ENCODE measurements at places on chromosomes 3 and 15.

- no peak for DNase-seq
These were observed 32.2 kb upstream of the PLA2G4E start for GRCh38 chr15:42053010-42053409.

DNA sequence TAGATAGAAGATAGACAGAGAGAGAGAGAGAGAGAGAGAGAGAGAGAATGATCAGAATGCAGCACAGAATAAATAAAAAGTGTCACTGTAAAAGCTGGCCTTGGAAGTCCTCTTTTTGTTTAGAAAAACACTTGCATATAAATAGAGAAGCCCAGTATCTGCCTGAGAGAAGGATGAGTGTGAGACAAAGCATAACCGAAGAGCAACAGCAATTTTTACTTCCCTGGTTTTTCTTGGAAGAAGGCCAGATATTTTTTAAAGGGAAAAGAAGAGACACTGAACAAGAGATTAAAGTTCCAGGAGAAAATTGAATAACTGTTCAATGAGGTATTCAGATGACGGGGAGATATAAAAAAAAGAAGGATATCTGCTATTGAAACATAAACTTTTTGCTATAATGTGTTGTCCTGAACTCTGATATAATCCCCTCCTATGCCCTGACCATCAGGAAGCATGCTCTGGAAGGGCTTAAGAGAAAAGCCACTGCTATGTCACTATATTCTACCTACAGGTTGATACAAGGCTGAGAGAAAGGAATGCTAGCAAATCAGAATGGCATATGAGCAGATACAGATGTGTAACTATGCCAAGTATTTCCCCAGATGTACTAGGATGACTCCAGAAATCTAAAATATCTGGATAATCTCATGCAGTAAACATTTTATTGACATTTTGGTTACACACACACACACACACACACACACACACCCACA lies 358.9 kb downstream of the RBMS3 start:
- no peak for DNase-seq

- DNase-seq = no peak
These were observed 13.3 kb upstream of the ANKDD1A start for GRCh38 chr15:64898406-64898805.

GRCh38 chr3:24483873-24484272 lies 10.8 kb downstream of the THRB start:
- DNase-seq = no peak

DNA sequence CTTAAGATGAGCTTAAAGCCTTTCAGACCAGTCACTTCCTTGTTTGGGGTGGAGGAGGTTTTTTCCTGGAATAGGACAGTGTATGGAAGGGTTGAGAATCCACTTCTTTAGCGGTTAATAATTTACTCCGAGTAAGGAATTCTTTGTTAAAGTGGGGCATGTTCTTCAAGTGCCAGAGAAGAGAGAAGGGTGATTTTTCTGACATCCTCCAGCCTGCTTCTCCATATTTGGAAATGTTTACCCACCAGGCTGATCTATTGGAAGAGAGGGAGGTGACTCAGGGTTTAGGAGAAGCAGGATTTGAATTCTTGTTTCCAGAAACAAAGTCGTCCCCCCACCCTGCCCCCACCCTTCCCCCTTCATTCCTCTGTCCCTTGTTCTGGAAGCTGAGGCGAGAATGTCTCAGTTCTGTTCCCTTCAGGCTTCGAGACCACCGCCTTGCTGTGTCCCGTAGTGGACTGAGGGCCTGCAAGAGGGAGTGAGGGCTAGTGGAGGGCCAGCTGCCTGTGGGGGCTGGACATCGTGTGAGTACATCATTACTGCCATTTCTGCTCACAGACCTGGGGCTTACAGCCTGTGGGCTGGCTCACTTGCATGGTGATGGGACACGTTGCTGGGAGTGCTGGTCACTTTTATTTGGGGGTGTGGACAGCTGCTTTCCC lies 58.5 kb downstream of the LPP start:
- no peak for DNase-seq

DNA sequence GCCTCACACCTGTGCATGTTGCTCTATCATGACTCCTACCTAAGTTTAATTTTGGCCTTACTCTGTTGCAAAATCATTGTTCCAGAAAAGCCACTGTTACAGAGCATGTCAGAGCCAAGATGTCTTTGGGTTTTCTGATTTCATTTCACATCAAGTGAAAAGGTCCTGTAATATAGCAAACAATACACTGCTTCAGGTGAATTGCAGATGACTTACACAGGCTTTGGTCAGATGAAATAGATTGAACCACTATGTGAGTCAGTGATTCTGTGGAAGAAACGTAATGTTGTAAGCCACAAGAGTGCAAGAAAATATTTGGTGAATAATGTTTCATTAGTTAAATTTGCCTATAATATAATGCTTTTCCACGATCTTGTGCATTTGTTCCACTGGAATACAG lies 22.7 kb downstream of the EBLN2 start:
- no peak for DNase-seq

DNA sequence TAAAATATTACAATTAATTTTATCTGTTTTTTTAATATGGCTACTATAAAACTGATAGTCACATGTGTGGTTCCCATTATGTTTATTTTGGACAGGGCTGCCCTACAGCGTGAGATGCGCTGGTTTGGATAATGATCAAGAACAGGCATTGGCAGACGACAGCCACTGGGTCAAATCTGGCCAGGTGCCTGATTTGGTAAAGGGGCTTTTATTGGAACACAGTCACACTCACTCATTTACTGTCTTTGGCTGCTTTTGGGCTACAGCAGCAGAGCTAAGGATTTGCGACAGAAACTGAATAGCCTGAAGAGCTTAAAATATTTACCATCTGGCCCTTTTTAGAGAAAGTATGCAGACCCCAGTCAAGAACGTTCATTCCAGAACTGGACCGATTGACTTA lies 724.2 kb upstream of the CFAP20DC start:
- DNase-seq = no peak

DNA sequence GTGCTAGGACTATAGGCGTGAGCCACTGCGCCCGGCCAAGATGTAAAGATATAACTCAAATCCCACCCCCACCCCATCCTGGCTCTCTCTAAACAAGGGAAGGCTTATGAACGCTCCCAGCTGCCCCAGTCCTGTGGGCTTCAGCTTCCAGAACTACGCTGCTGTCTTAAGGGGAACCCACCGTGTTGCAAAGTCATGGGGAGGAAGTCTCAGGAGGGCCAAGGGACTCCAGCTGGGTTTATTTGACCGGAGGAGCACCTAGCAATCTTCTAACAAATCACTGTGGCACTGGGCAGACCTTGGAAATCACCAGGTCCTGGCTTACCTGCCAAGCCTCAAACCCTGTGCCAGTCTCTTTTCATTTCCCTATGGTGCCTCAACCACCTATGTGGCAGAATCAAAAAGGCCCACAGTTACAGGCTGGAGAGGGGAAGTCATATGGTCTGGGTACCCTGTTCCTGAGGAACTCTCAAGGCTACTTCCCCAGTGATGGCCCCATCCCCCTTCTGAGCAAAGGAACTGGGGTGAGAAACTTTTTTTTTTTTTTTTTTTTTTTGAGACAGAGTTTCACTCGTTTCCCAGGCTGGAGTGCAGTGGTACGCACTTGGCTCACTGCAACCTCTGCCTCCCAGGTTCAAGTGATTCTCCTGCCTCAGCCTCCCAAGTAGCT lies 83.4 kb downstream of the RBPMS2 start:
- DNase-seq = no peak

DNA sequence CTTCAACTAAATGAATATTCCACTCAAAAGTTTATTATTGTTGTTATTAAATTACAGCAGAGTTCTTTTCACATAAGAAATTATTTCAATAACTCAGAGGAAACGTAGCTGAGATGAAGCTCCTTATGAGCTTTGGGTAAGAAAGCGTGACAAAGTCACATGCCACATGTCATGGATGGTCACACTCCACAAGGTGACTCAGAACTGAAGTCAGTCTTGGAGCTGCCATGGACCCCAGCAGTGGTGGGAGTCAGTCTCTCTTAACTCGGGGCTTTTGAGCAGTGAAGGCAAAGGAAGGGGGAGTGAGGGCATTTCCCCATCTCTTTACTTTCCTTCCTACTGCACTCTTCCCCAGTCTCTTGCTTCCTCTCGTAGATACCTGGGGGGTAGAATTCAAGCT lies 87.5 kb upstream of the FAM3D start:
- no peak for DNase-seq

GRCh38 chr3:47613722-47614121 lies 35.1 kb upstream of the CSPG5 start:
- no peak for DNase-seq

GRCh38 chr3:129315998-129316247 lies 37.3 kb downstream of the HMCES start:
- no peak for DNase-seq

DNA sequence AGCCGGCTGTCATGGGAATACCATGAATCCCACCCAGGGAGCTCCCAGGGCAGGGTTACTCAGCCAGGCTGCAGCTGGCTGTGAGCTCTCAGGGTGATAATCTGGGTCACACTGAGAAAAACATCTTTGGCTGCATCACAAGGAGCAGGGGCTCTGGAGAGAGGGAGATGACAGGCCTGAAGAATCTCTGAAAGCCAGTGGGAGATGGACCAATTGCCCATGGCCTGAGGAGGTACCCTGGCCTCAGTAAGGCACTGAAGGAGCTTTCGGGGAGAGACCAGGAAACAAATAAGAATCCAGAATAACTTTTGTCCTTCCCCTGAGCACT lies 28.2 kb upstream of the GOLGA6C start:
- no peak for DNase-seq

- DNase-seq = no peak
These were observed 115.6 kb upstream of the PLXNA1 start for GRCh38 chr3:126867190-126867862.

- no peak for DNase-seq
These were observed at the start of gene MYRIP for GRCh38 chr3:39809181-39809994. Gene MYRIP, plus strand, starts transcription at chr3:39809609. Its CDS starts 91,208 bp downstream, at chr3:39900817.

- no peak for DNase-seq
These were observed 81.4 kb downstream of the SHQ1 start for GRCh38 chr3:72766866-72767265.

DNA sequence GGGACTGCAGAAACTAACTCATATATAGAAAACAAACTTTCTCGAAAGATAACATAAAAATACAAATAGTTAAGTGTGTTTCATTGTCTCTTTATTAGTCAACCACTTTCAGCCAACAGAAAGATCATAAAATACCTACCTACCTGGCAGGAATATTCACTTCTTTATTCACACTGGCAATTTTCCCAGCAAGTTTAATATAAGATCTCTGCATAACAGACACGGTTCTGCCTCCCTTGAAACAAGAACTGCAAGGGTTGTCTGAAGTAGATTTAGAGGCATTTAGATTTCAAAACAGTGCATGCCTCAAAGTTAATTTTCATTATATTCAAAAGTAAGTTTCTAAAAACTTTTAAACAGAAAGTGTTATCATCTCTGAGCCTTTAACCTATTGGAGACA lies 7.1 kb downstream of the NPTN start:
- no peak for DNase-seq

DNA sequence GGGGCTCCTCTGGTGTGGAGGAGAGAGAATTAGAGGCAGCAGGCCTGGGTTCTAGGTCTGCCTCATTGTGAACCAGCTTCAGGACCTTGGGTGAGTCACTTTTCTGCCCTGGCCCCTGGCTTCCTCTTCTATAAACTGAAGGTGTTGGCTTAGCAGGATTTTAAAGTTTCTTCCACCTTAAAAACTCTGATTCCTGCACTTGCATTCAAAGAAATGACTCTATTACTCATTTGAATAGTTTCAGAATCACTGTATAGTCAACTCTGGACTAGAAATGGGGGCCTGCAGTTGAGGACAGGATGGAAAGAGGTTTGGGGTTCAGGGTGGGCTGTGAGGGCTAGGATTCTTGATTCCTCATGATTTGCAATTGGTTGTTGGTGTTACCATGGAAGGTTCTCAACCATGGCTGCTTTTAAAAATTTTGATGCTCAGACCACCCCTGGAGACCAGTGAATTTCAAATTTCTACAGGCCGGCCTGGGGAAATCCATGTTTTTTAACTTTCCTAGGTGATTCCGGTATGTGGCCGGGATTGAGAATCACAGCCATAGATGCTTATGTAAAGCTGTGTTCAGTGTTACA lies 19.9 kb downstream of the SMAD3 start:
- DNase-seq = peak; percentile 59

DNA sequence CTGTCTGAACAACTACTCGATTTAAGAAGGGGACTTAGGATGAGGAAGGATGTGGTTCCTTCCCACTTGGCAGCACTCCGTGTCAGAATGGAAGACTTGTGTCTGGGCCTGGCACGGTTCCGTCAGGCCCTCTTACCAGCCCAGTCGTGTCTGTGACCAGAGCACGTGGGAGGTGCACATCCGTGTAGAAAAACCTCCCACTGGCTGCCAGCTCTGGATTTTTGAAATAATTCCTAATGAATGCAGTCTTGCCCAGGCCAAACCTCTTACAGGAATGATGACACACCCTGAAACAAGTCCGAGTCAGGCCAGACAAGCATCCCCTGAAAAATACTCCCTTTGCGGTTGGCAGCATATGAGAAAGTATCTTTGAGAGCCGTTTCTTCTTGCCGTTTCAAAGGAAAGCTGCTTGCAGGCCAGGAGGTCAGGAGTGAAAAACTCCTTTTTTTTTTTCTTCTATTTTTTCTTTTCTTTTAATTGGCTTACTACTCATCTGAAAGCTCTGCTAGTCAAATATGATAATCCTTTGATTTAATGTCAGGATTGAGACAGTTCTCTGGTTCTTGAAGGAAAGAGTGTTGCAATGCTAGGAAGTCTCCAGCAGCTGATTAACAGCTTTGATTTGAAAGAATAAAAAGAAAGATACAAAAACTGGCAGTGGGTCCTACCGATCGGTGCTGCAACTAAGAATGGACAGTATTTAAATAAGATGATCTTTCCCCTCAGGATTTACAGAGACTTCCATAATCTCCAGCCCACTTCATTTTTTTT lies 19.8 kb downstream of the IL1RAP start:
- DNase-seq = no peak

GRCh38 chr15:80887148-80887547 lies 102.5 kb downstream of the MESD start:
- no peak for DNase-seq

GRCh38 chr3:50662408-50662807 lies 12.3 kb upstream of the DOCK3 start:
- DNase-seq = no peak

DNA sequence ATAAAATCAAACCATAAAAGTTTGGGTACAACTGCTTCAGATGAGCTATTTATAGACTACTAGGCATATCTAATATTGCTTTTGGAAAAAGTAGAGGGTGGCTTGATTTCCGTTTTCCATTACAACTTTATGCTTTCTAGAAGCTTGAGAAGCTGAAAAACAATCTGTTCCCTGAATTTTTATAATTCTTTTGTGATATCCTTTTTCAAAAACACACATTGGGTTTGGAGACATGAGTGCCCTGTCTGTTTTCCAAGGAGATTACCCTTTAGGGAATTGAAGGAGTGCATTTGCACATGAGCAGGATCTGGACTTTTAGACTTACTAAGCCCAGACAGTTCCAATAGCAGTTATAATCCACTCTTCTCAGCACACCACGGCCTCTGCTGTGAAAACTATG lies 49.5 kb upstream of the FILIP1L start:
- DNase-seq = no peak

Measured in CD4-positive, alpha-beta T cell treated with Interleukin-6 for 4 hours (primary cell).